Stimulated activated CD4-positive, alpha-beta T cell treated with anti-CD3 and anti-CD28 coated beads, Interleukin-4, amount 100 ng/mL, for 1 hour (primary cell): ENCODE measurements at places on chromosomes 6 and 20.
A peak's percentile ranks its signal among the peaks of the same experiment; 100 is the strongest.

- DNase-seq, result no peak
Observed at GRCh38 chr6:106872049-106872448, 102.5 kb downstream of the CD24 start.

GRCh38 chr6:143964674-143965081, 43.4 kb downstream of the PLAGL1 start:
- no peak for DNase-seq

- no peak for DNase-seq
Observed at GRCh38 chr6:2990248-2990931, 9.3 kb upstream of the NQO2 start.

DNA sequence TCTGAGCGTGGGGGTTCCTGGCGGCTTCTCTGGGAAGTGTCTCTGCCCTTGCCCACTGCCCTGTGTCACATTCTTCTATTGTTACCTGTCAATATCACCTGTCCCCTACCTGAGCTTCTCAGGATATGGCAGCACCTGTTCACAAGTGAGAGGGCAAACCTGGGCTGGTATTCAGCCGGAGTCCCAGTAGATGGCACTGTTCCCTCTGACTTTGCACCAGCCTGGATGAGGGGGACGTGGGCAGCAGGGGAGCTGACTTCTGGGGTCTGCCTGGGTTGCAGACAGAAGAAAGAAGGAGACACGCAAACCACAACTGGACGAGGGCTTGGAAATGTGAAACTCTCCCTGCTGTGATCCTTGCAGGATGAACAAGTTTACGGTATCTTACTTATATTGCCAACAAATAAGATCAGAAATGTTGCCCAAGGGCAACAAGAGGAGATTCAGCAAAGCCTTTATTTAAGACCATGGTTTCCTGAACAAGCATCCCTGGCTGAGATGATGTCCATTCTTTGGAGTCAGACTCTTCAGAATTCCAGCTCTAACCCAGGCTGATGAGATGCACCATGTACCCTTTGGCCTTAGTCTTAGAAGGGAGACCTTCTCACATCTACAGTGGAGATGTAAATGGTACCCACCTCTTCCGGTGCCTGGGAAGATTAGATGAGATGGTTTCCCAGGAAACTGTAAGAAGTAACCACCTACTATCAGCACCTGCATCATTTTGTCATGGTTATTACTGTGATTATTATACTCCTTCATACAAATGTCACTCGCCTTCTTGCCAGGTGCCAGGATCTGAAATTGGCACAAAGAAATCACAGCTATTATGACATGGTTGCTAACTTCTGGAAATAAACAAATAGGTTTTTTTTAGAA, 400.0 kb upstream of the CDH4 start:
- DNase-seq, result no peak

- DNase-seq, result no peak
Observed at GRCh38 chr6:26604026-26604425, 7.3 kb downstream of the ABT1 start.

DNA sequence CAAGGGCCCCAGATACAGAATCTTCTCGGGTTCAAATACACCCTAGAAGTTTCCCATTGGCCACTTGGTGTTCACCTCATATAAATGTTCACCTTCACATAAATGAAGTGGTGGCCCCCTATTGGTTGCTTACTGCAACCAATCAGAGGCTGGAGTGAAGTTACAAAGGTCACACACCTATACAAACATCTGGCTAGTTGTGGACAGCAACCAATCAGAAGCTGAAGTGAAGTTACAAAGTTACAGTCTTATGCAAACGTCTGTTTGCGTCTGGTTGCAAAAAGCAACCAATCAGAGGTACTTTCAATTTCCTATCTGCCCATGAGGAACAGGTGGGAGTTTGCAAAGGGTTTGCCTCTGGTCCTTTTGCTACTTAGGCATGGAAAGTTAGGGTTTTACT, 206.5 kb upstream of the BMP2 start:
- no peak for DNase-seq

GRCh38 chr6:162363757-162364156, 363.8 kb downstream of the PRKN start:
- no peak for DNase-seq

- DNase-seq, result no peak
Observed at GRCh38 chr6:33704215-33705066, 7.1 kb downstream of the UQCC2 start.

- peak; percentile 77 for DNase-seq
Observed at GRCh38 chr20:45771182-45771759, 20.4 kb downstream of the WFDC3 start.

DNA sequence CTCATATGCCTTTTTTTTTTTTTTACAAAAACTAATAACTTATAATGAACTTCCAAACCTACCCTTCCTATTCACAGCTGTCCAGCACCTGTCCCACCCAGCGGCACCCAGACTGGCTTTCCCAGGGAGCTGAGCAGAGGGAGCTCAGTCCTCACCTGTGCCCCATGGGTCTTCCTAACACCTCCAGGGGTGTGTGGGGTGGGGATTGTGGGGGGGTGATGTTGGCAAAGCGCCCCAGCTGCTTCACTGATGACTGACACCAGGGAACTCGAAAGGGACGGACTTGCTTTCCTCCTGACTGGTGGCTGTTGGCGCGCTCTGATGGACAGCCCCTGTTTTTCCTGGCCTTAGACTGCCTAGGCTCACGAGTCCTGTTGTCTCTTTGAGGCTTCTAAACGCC, 14.2 kb upstream of the SYNJ2 start:
- DNase-seq, result no peak

GRCh38 chr6:37449984-37450383, 17.0 kb downstream of the CMTR1 start:
- no peak for DNase-seq

DNA sequence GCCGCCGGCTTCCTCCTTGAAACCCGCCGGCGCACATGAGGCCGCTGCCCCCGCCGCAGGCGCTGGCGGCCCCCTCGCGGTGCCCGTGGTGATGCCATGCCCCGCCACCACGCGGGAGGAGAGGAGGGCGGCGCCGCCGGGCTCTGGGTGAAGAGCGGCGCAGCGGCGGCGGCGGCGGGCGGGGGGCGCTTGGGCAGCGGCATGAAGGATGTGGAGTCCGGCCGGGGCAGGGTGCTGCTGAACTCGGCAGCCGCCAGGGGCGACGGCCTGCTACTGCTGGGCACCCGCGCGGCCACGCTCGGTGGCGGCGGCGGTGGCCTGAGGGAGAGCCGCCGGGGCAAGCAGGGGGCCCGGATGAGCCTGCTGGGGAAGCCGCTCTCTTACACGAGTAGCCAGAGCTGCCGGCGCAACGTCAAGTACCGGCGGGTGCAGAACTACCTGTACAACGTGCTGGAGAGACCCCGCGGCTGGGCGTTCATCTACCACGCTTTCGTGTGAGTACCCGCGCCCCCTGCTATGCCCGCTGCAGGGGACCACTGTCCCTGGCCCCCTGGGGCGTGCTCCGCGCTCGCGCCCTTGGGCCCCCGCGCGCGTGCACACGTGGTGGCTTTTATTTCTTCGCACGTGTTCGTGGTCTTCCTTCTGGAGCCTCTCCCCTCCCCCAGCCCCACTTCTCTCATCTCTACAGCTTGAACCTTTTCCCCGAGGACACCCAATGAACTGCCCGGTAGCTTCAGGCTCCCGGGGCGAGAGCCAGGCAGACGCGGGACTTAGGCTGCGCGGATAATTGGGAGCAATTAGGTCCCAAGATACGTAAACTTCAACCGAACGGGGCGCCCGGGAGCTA, 453 bp downstream of the KCNQ5 start:
- peak; percentile 71 for DNase-seq

- DNase-seq, result no peak
Observed at GRCh38 chr20:48725555-48725991, 102.2 kb downstream of the PREX1 start.

DNA sequence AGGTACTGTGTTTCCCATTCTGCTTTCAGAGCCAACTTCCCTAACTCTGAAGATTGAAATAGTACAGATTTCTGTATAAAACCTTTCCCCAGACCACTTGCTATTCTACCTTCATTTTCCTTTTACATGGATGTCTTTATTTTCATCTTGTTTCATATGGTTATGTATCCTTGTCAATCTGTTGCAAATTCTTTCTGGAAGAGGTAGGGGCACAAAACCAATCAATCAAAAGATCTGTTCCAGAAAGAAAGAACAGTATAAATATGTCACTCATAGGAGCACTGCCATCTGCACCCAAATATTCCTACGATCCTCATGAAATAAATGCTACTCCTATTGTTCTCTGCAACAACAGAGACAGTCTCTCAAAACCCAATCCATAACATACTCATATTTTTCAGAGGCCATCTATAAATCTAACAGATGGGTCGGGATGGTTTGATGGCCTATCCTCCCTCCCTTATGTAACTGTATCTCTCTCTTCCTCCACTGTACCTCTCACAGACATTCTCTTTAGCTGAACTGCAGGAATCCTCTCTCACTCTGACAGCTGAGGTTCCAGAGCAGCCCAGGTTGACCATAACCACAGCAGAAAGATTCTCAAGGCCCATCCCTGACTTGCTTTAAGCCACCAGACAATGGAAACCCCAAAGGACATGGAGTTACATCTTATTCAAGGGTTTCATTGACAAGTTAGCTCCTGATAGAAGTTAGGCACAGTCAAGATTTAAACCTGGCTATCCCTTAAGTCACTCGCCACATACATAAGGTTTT, 112.8 kb downstream of the ZMYND8 start:
- no peak for DNase-seq

DNA sequence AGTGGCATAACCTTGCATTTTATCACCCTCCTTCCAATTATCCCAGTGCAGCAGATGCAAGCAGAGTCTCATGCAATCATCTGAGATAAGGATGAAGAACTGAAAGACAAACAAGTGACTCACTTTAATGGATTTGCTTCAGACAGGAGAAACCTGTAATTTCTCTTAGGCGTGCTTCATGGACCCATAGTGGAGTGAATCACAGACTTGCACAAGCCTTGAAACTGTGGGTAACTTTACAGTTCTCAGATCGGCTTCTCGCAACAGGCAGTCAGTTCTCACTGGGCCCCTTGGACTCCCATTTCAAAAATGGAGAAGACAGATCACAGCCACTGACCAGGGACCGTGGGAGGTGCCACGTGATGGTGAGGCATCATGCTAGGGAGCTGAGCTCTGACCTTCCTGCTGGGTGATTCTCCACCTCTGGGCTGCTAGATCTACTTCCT, at the start of gene ADGRF4:
TSS of gene ADGRF4 (plus strand) at position 239 of the 446 bp plus-strand sequence. CDS start 8,666 bp downstream, outside the sequence.
- DNase-seq, result no peak

GRCh38 chr20:13822459-13822858, 37.6 kb downstream of the NDUFAF5 start:
- DNase-seq, result no peak
